ENCODE measurements at places on chromosomes 4 and X. TPM values are rescaled to one million over a fixed set of nuclear protein-coding genes. Genes with fewer than 3 reads are reported as not detected.

The FAT4 gene
- 9.9 TPM for total RNA-seq

The ETDB gene
- not detected for total RNA-seq

The RGN gene
- total RNA-seq = 2.9 TPM

The ARX gene
- total RNA-seq = not detected

The PCDH11X gene
- total RNA-seq = not detected

The SPOCK3 gene
- 1.7 TPM for total RNA-seq

The SYP gene
- 0.33 TPM for total RNA-seq

The IL9R gene
- total RNA-seq = under 0.01 TPM

The GPR34 gene
- total RNA-seq = not detected

The MAB21L2 gene
- 0.12 TPM for total RNA-seq

The NHSL2 gene
- total RNA-seq = 1.4 TPM

The ADAM29 gene
- not detected for total RNA-seq

The TCEAL8 gene
- 139 TPM for total RNA-seq

The GALNT7 gene
- 41.8 TPM for total RNA-seq

The SLC49A3 gene
- 1.00 TPM for total RNA-seq

The DCK gene
- 17.9 TPM for total RNA-seq

The ZFYVE28 gene
- total RNA-seq = 5.0 TPM

The RS1 gene
- total RNA-seq = not detected

The DCHS2 gene
- 0.11 TPM for total RNA-seq

The PRKG2 gene
- total RNA-seq = 2.4 TPM

The RAB41 gene
- not detected for total RNA-seq

The MAMLD1 gene
- total RNA-seq = 0.44 TPM

The GLUD2 gene
- total RNA-seq = 2.0 TPM
